Fibroblast of skin of right biceps (primary cell): ENCODE measurements at places on chromosomes 3 and 15.

DNA sequence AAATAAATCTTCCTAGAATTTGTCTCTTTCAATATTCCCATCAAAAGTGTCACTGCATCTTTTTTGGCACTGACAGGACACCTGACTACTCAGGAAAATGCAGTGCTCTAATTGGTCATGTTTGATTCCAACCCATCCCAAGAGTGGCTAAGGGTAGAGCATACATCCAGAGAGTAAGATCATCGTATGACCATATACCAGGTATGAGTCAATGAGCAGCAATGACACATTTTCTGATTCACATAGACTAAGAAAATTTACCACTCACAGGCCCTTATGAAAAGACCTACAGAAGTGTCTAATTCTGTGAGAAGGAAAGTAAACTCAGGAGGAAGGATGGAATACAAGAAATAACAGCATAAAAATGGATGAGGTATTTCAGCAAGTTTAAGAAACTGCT is 434.2 kb downstream of the ZIC1 start:
- peak; percentile 19 for DNase-seq

DNA sequence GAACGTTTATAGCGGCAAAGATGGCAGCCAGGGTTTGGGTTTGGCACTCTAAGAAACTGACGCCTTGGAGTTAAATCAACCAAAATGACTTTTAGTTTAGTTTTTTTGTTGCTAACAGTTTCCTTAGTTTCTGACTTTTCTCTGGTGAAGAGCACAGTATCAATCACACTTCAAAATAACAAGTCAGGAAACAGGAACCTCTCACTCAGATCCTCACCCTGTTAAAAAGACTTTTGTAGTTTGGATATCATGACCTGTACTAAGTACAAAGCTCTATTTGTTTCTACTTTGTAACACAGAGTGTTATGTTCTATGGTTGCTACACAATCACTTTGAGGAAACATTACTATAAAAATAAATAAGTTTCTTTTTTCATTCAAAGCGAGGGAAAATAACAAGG is 51.1 kb downstream of the ATP10A start:
- DNase-seq, result no peak

DNA sequence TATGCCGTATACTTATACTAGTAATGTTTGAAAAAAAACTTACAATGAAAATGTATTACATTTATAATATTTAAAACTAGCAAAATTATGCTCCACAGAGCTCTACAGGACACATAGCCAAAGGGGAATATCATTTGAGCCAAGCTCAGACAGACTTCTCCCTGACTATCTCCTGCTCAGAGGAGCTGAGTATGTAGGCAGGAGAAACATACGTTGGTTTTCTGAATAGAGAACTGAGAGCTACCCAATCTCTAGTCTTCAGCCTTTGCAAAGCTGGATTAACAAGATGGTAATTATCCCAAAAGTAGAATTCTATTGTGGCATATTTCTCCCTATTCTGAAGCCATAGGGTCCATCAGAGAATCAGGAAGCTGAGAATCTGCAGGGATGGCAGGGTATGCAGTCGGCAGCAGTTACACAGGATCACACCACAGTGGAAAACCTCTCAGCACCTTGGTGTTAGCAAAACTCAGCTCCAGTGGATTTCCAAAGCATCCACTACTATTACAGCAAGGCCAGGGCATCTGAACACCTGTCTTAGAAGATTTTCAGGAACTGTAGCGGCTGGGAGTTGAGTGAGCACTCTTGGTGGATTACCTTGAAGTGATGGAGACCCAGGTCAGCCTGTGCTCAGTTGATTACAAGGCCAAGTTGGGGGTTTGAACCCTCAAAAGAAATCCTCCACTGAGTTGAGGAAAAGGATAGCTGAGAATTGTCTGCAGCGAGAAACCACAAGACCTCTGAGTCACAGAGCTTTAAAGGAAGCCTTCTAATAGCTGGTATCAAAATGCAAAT is 30.1 kb downstream of the GPR15 start:
- DNase-seq, result peak; percentile 18

GRCh38 chr15:75834021-75834420 is 9.2 kb upstream of the UBE2Q2 start:
- DNase-seq, result no peak

DNA sequence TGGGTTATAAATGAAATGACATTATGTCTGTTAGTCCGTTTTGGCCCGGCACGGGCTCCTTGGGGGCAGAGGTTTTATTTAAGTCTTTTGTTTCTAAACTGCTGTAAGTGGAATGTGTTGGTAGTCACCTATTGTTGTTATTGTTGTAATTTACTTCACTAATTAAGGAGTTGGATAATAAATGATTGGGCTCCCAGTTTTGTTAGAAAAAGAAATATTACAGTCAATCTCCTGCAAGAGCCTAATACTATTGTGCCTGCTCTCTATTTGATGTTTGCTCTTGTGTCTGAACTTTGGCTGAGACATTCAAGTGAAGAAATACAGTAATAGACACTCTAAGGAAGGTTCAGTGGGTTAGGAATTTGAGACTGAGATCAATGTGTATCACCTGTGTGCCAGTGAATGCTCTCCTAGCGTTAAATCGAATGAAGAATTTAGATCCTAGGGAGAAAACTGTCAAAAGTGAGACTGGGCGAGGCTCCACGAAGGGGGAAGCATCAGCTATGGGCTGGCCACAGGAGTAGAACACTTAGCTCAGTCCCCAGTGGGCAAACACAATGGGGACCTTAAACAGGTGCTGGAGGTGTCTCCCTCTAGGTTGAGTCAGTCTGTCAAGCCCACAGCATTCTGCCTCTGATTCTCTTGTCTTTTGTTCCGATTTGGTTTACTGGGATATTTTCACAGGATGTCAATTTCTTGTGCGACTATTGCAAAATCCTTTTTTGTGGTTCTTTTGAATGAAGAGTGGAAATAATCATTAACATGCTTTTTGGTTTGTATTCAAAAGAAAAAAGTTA is 1.2 kb downstream of the ROBO2 start:
- DNase-seq, result no peak

GRCh38 chr15:65612949-65613744 is 2.2 kb upstream of the INTS14 start:
- no peak for DNase-seq

DNA sequence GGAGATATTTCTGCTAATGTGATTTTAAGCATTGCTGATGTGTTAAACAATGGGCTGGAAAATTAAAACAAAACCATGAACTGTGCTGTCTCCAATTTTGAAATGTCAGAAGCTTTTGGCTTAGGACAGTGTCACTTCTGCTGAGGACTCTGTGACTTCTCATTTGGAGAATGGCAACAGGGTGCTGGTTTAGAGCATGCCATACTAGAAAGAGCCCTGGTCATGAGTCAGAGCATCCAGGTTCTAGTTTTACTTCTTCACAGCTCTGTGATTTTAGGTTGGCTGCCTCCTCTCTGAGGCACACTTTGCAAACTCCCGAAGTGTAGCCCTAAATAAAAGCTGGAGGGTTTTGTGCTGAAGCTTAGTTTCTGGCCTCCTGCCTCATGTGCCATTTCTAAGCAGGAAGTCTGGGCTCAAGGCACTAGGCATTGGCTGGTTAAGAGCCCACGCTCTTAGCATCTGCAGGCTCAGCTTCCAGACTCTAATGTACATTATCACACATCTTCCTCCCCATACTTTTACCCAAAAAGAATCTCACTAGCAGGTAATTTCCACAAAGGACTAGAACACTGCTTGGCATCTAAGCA is 193.8 kb downstream of the CNTN3 start:
- DNase-seq, result no peak

- DNase-seq, result no peak
Measured at GRCh38 chr3:28727307-28727706, 378.7 kb upstream of the AZI2 start.

DNA sequence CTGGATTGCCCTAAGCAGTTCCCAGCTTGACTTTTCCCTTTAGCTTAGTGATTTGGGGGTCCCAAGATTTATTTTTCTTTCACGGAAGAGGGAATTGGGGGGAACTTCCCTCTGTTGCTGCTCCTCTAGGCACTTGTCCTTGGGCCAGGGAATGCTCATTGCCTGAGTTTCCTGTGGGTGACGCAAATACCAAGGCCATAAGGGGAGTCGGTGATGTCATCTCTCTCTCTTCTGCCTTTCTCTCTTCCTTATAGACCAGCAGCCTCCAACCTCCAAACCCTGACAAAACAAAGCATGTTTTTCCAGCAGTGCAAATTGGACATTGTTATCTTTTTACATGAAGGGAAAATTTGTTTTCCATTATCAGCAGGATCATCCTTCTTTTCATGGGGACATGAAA is 120.2 kb downstream of the ITPR1 start:
- DNase-seq, result no peak

DNA sequence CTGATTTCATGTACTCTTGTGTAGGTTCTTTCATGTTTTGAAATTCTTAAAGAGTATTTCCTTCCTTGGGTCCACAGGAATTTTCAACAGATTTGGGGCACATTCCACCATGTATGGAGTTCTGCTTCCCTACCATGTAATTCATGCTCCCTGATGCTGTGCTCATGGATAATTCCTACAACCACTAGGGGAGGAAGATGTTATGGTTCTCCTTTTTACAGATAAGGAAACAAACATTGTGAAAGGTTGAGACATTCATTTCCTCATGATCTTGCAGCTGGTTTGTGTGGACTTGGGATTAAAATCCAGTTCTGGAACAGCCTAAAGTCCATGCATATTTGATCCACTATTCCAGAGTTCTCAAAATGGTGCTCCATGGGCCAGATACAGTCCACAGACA is 174.9 kb upstream of the FRMD4B start:
- DNase-seq, result no peak

DNA sequence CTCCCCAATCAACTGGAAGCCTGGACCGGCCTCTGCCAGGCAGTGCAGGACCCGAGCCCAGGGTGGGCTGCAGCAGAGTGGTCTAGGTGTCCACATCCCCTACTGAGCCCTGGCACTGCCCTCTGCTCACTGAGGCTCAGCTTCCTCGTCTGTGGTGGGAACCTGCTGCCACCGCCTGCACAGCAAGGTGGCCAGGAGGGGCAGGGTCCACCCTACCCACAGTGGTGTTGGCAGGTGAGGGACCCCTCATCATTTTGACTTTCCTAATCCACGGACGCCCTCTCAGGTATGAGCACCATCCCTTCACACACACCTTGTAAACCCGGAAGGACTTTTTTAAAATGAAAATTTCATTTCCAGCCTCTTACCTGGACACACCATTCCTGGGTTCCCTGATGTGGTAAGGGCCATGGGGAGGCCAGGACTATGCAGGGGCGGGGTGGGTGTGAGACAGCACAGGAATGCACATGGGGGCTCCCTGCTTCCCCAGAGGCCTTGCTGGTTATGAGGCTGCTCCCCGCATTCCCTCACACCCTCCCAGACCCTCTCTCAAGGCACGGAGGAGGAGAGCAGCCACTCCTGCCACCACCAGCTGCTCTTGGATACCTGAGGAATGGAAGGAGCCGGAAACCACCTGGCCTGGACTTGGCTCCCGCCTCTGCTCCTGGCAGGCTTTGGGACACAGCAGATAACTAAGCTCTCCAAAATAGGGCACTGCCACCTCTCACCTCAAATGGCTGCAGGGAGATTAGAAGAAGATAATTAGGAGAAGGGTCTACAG is 185.9 kb upstream of the TPM1 start:
- DNase-seq, result no peak

DNA sequence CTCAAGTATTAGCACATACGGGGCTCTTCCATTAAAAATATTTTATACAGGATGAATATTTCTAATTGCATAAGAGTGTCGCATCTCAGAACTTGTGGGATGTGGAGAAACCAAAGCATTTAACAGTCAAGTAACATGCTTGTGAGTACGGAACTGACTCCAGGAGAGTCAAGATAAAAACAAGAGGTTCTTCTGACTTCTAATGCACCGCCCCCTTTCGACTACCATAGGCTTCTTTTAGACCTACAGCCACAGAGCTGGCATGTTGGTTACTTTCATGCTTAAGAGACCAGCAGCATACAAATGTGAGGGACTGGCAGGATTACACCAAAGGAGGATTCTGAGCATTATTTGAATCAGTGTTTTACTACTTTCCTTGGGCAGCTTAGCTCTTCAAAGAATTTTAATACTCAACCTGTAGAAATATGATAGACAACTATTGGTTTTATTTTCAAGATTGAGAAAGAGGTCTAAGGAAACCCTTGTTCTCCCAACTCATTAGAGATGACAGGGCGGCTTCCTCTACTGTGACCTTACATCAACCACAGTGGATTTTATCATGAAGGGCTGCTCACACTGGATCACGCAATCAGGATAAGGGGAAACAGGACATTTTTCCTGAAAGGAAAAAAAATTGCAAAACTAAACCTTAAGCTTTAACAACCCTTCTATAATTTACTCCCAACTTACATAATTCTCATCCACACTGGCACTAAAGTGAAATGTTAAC is 14.0 kb downstream of the ETV5 start:
- DNase-seq, result no peak

DNA sequence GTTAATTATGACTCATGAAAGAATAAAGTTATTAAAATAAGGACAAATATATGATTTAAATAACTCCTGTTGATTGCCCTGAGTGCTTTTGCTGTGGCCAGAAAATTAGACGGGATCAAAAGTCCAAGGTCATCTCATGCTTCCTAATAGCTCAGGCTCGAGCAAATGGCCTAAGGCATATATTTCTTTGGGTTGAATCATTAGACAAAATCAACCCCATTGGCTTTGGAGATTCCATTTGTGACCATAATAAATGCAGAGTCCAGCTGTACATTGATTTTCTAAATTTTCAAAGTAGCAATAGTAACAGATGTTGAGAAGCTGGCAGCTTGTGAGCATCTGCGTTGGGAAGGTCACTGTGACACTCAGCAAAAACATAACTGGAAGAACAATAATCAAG is 464.5 kb upstream of the TGFBR2 start:
- DNase-seq, result no peak

DNA sequence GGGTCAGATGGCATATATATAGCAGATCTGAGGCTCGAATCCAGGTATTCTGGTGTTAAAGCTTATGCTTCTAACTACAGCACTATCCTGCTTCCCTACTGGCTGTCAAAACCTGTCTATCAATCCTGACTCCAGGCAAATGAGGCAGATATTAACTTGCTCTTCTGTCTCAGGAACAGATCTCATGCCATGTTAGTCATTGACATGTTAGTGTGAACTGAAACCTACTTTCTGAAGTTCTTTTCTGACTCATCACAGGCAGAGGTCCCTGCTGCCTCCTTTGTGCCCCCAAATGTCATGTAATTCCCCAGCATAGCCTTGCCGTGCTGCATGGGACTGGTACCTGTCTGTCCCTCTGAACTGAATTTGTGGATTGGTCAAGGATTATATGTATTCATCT is 125.0 kb upstream of the SMAD3 start:
- peak; percentile 45 for DNase-seq

DNA sequence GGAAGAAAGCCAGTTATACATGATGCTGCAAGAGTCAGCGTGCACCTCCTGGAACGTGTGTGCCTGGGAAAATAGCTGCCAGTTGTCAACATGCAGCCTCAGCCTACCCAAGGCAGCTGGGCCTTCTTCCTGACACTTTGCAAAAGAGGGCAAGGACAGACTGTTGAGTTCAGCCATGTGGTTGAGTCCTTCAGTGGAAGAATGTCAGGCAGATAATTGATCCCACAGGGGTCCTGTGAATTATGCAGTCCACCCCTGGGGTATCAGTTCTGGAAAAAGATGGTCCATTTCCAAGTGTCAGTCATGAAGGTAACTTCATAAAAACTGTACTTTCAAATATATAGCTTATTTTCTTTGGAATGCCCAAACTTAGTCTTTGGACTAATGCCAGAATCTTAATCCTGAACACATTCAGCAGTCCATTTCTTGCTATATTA is 79.6 kb downstream of the ARNT2 start:
- peak; percentile 60 for DNase-seq

- no peak for DNase-seq
Measured at GRCh38 chr3:81217101-81217500, 544.3 kb downstream of the GBE1 start.
